Dermis blood vessel endothelial cell (primary cell): ENCODE measurements at places on chromosomes 7 and 10. TPM values are rescaled to one million over a fixed set of nuclear protein-coding genes. Genes with fewer than 3 reads are reported as not detected.

PNLIP gene
- not detected in 2 replicates for total RNA-seq

GRCh38 chr7:112416127-112416526 is 34.1 kb upstream of the IFRD1 start:
- DNase-seq: peak; percentile 72

UFSP1 gene
- total RNA-seq: 2.2 and 2.9 TPM in 2 replicates

DNA sequence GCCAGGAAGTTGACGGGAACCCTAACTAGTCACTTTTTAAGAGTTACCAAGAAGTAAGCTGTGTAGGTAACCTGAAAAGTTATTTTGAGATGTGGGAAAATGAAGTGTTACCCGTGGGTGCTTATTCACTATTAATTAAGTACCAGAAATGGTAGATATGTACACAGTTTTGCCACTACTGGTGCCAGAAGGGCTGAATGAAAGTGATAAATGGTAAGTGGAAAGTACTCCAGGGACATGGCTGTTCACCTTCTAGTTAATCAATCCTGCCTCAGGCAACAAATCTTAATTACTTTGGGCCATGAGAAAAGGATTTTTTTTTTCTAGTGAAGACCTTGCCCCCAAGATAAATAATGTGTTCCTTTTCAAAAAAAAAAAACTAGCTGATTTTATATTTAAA is 15.8 kb downstream of the NET1 start:
- DNase-seq: no peak

FXYD4 gene
- not detected in 2 replicates for total RNA-seq

GRCh38 chr10:9707216-9707615 is 1310.5 kb upstream of the CELF2 start:
- no peak for DNase-seq
